ENCODE measurements at places on chromosomes 12 and 14. TPM values are rescaled to one million over a fixed set of nuclear protein-coding genes. Genes with fewer than 3 reads are reported as not detected.

DNA sequence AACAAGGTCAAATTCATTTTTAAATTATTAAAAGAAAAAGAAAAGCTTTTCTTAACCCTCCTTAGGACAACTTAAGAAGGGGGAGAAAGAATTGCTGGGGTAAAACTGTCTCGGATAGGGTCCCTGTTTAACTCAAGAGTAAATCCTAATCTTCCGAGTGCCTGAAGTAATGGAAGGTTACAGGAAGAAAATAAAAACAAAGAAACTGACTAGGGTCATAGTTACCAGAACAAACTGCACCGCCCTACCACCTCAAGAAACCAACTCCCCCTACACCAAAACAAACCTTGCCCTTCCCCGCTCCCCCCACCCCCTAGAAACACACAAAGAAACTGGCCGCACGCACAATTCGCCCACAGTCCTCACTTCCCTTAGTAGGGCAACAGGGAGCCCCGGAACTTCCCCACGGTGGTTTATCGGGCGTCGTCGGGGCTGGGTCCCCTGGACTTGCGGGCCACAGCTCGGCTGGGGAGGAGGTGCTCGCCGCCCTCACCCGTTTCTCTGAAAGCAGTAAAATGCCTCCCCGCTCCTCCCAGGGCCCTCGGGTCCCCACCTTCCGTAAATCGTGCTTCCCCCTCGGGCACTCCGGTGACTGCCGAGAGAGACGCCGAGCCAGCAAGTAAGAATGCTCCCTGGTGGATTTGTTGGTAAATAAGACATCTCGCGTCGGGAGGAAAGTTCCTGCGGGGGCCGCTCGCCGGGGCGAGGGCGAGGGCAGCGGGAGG, 2.4 kb downstream of the SINHCAF start:
- DNase-seq: no peak

DNA sequence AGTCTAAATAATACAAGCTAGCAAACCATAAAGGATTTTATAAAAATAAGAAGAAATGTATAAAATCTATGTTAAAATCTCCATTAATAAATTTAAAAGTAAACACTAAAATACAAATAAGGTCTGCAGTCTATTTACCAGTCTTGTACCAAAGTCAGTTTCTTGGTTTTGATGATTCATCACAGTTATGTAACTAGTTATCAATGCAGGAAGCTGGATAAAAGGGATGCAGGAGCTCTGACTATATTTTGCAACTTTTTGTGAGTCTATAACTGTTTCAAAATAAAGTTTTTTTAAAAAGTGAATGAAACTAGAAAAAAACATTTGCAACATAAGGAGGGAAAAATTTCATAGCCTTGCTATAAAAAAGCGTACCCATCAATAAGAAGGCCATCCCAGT, 151.5 kb downstream of the DERA start:
- DNase-seq: no peak

DNA sequence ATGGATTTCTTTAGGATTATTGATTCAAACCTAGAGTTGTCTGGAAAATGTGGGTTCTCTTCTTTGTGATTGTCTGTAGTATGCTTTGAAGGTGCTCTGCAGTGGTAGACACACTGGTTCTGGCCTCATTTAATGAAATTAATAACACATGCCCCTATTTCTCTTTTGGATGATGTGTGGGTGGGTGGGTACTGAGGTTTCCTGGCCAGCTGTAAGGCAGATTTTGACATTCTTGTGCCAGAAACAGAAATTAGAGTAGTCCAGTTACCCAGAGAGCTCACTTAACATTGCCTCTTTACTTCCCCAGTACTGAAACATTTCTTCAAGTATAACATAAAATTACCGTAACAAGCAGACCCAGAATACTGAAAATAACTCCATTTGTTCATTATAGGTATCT, 14.4 kb downstream of the TSFM start:
- no peak for DNase-seq

DNA sequence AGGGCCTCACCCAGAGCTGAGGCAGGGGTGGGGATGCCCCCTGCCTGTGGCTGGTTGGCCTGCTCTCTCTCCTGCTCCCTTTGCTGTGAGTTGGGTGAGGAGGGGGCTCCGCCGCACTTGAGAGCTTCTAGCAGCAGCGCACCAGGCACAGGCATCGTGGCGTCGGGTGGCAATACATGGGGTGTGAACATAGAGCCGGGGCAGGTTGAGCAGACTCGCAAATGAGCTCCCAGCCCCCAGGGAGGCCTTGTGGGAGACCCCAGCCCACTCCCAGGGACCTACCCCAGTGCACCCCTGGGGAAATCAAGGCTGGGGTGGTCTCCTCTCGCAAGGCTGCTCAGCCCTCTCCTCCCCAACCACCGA, 54.5 kb downstream of the KIF26A start:
- DNase-seq: no peak

EMP1 gene
- total RNA-seq: 67.3 TPM

CCDC63 gene
- total RNA-seq: not detected

DNA sequence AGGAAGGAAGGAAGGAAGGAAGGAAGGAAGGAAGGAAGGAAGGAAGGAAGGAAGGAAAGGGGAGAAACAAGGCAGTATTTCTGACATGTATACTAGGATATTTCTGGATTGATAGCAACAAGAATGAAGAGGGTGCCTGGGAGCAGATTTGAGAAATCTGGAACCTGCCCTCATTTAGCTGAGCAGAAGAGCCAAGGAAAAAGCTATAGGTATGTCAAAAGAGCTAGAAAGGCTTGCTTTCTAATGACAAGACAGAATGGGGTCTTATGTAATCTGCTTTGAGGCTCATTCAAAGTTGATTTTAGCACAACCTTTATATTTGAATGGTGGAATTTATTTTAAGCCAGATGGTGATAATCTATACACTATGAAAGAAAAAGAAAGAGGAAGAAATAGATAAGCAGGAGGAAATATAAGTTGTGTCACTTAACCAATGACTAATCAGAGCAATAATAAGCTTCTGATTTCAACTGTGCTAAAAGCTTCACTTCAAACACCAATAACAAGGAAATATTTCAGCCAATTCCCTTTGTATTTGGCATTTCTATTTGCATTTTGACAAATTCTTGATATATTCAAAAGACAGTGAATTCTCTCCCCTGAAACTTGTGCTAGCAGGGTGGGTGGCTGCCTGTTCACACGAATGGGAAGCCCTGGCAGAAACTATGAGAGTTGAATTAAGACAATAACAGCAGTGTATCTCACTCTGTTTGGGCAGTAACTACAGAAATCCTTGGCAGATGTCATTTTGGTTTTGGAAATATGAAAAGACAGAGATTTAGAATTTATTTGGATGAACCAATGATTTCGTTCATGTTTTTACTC, 76.3 kb upstream of the FLRT2 start:
- no peak for DNase-seq

- DNase-seq: no peak
Observed at GRCh38 chr12:107859367-107859766, 84.9 kb downstream of the ASCL4 start.

C3AR1 gene
- total RNA-seq: 1.2 TPM

DNA sequence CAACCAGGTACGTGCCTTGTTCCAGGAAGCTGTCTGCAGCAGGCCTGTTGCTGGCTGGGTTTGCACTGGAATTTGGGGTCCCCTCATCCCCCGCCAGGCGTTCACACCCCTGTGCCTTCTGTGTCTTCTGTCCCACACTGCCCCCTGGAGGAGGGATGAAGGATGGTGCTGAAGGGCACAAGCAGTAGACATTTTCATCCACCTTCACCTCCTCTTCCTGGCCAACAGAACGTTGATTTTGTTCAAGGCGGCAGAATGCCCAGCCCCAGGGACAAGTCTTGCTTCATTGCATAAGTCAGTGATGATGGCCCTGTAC, 122.1 kb downstream of the CALM1 start:
- peak; percentile 22 for DNase-seq

GRCh38 chr14:105536691-105537579, 10.6 kb downstream of the TMEM121 start:
- DNase-seq: no peak

DNA sequence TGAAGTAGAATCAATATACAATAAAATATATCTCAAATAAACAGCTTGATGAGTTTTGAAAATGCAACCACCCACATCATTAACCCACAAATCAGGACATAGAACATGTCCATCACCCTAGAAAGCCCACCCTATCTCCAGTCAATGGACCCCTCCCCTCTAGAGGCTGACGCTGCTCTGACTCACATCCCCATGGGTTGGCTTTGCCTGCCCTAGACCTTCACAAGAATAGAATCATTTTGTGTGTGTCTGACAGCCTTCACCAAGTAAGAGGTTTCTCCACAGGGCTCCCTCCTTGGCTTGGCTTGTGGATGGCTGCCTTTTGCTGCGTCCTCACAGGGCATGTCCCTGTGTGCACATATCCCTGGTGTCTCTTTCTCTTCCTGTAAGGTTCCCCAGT, 250.2 kb upstream of the RTL1 start:
- no peak for DNase-seq

GRCh38 chr12:30461026-30461615, 234.5 kb downstream of the IPO8 start:
- DNase-seq: no peak

CDKN3 gene
- 11.7 TPM for total RNA-seq

- DNase-seq: no peak
Observed at GRCh38 chr12:87365423-87365822, 663.8 kb downstream of the C12orf50 start.

- no peak for DNase-seq
Observed at GRCh38 chr12:31803306-31804184, 74.7 kb upstream of the AMN1 start.

RIMKLB gene
- 37.3 TPM for total RNA-seq

- DNase-seq: no peak
Observed at GRCh38 chr12:21301-22189, 45.0 kb upstream of the IQSEC3 start.

DNA sequence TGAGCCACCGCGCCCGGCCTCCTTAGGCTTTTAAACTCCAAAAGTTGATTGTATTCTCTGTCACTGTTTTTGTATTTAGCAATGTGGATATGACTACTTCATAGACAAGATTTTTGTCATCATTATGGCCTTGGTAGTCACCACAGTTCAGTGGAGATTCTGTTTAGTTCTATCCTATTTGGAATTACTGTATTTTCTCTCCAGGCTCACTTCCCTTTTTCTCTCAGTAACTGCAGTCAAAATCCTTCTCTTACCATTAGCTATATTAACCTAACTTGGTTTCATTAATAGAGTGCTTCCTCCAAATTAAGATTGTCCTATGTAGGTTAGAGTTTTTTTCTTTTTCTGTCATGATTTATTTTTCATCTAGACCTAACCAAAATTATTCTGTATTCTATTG, 283.9 kb downstream of the TMTC2 start:
- no peak for DNase-seq

- DNase-seq: no peak
Observed at GRCh38 chr12:127957001-127957660, 309.8 kb upstream of the TMEM132C start.

GRCh38 chr12:113184098-113184899, 979 bp downstream of the DDX54 start:
- DNase-seq: no peak

DNA sequence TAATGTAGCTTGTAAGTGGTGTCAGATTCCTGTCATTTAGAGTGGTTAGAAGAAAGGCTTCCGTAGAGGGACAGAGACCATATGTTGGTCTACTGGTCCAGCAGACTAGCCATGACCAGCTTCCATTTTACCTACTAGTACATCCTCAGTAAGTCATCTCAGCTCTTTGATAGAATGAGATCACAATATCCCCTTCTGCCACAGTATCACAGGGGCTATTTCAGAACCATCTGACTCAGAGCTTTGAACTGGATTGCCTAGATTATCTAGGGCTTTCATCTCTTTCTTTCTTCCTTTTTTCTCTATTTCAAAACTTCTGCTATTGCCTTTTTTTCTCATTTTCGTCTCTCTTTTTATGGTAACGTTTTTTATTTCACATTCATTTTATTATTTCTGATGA, 4.7 kb downstream of the ZDHHC17 start:
- no peak for DNase-seq

DNA sequence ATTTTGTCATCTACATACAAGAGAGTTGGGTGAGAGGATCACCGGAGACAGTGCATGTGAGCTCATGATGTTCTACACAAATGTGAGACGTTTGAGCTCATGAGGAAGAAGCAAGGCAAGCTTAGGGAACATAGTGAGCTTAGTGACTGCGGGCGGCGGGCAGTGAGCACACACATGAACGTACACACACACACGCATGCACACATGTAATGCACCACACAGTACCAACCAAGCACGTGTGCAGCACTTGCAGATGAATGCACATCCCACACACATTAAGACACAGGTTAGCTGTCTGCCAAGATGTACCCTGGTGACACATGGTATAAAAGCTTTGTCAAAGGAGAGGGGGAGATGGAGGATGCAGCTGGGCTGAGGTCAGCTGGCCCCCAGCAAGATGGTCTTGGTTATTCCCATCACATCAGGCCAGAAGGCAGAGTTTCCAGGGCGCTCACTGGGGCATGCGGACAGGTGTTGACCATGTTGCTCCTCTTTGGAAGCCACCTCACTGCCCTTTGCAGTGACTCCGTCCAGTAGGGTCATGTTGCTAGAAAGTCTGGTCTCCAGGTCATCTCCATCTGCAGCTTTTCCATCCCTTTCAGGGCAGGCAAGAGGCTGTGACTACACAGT, 8.7 kb upstream of the CACNA2D4 start:
- no peak for DNase-seq

DNA sequence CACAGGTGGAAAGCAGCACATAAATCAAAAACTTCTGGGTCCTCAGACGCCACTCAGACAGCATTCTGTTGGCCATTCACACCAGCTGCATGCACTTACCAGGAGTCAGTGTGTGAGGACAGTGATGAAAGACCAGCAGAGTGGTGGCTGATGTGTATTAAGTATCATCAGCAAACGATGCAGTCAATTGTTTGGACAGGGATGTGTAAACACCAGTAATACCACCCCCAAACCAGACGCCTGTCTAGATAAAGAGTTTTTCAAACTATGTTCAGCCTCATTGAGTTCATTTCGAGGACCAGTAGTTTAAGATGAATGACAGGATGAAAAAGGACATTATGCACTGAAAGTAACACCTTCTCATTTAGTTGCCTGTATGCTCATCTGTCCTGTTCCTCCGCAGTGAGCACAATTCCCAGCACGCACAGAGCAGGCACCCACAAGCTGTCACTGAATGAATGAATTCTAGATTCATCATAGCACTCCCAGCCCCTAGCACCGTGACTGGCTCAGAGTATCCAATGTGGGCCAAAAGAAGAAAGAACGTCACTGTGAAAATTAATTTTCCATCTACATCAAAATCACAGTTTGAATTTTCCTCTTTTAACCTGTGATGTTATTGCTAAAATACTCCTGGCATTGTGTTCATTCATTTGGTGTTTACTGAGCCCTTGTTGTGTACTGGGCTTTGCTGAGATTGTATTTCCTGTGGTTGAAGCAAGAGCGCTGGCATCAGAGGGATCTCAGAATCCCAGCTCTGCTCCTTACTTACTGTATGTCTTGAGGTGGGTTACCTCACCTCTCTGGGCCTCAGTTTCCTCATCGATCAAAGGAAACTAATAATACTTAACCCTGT, 124.8 kb upstream of the NOS1 start:
- no peak for DNase-seq
